ENCODE measurements at places on chromosomes 6 and 20.

GRCh38 chr6:33723371-33724085, 12.0 kb upstream of the UQCC2 start:
- no peak for DNase-seq

GRCh38 chr6:150723857-150724256, 124.2 kb downstream of the PLEKHG1 start:
- no peak for DNase-seq

DNA sequence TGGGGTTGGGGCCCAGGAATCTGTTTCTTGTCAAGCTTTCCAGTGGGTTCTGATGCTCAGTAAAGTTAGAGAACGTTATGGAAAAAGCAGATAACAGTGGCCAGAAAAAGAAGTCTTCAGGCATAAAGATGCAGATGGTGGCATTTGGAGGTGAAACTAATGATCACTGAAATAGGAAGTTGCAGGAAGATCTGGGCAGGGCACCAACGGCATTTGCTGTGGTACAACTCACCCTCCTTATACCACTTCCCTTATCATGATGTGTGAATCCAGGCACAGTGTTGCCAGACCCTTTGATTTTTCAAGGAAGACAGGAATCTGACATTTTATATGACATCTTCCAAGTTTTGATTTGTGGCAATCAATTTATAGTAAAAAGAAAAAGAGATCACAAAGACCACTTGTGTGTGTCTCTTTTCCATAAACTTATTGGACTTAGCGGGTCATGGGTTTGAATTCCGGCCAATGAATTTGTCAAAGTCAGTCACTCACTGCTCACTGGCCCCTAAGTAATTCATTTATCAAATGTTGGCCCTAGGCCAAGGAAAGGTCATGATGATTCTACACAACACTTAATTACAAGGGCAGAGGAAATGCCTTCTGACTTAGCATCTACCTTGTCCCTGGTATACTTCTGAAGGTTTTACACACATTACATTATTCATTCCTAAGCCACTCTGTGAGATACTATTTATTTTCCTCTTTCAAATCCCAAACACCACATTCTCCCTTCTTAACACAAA, 37.6 kb downstream of the LAMP5 start:
- DNase-seq = no peak

DNA sequence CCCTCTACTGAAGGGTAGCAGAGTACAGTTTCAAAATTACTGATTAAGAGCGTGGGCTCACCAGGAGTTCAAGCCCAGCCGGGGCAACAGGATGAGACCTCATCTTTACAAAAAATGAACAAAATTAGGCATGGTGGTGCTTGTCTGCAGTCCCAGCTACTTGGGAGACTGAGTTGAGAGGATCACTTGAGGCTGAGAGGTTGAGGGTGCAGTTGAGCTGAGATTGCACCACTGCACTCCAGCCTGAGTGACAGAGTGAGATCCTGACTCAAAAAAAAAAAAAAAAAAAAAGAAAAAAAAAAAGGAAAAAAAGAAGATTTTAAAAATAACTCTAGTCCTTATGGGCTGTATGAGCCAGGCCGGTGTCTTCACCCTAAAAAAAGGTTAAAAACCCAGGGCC, 18.7 kb downstream of the PABPC1L start:
- DNase-seq = no peak

GRCh38 chr20:54633374-54634355, 158.3 kb downstream of the DOK5 start:
- DNase-seq = no peak

DNA sequence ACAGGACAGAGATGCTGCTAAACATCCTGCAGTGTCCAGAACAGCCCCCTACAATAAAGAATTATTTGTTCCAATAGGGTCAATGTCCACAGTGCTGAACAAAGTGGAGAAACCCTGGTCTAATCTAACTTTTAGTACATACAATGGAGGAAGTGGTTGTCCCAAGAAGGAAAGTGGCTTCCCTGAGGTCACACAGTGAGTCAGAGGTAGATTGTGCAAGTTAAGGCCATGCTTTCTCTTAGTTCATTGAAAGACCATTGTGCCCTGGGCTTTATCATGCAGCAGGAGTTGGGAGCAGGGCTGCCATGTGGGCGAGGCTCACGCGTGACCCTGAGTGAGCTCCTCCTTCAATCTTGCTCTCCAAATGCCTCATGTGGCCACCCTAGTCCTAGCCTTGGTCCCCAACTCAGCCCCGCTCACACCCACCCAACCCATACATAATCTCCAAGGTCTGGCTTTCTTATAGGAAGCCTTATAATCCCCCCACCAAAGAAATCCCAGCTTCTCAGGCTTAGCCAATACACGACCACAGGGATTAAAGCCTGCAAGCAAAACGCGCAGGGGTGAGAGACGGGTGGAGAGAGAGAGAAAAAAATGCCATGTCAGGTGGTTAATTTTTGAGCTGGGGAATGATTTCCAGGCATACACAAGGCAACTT, 19.9 kb downstream of the SLC13A3 start:
- no peak for DNase-seq

DNA sequence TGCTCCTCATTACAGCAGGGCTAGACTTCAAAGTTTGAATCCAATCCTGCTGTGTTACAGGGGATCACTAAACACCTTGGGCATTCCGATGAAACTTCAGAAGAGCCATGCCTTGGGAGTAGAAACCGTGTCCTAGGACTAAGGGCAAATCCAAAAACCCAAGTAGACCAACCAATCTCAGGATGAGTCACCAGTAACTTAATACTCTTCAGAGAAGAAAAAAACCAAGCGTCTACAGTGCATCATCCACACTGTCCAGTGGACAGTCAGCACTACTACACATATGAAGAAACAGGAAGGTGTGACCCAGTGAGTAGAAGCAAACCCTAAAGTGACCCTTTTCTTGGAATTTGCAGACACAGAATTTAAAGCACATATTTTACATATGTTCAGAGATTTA, 39.5 kb upstream of the VAPB start:
- DNase-seq = no peak

- DNase-seq = no peak
Measured at GRCh38 chr6:88984606-88985005, 21.2 kb upstream of the RNGTT start.

- DNase-seq = no peak
Measured at GRCh38 chr6:131998255-131998982, 47.2 kb upstream of the CCN2 start.

DNA sequence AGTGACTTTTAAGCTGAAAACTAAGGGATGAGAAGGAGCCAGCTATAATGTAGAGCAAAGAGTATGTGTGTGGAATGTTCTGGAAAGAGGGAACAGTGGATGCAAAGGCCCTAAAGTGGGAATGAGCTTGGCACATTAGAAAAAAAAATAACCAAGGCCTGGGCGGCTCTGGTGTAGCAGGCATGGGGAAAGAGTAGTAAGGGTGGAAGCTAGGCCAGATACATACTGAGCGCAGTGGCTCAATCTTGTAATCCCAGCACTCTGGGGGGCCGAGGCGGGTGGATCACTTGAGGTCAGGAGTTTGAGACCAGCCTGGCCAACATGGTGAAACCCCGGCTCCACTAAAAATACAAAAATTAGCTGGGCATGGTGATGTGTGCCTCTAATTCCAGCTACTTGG, 8.4 kb downstream of the GGT7 start:
- DNase-seq = no peak

- DNase-seq = no peak
Measured at GRCh38 chr6:131199568-131200272, 64.5 kb downstream of the AKAP7 start.

DNA sequence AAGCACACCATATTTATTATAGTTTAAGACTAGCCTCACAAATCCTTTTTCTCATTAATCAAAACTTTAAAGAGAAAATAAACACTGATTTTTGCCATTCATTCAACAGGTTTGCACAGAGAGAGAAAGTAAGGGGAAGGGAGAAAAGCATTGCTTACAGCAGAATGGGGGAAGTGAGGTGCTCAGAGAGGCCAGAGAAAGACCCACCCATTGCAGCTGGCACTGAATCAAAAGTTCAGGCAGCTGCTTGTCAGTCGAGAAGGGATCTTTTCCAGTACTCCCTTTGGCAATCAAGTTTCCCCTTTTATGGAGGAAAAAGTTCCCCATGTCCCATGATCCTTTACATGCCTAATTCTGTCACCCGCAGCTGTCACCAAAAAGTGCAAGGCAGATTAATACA, 8.0 kb upstream of the CRISP2 start:
- DNase-seq = no peak

GRCh38 chr20:32635764-32636163, 38.0 kb downstream of the C20orf203 start:
- DNase-seq = no peak

GRCh38 chr6:139600343-139600742, 225.9 kb upstream of the CITED2 start:
- no peak for DNase-seq

- no peak for DNase-seq
Measured at GRCh38 chr6:33213166-33213988, 5.1 kb downstream of the RING1 start.

- peak; percentile 31 for DNase-seq
Measured at GRCh38 chr6:118875672-118876071, 18.3 kb upstream of the ASF1A start.

- no peak for DNase-seq
Measured at GRCh38 chr6:111798281-111798725, 74.9 kb downstream of the FYN start.

DNA sequence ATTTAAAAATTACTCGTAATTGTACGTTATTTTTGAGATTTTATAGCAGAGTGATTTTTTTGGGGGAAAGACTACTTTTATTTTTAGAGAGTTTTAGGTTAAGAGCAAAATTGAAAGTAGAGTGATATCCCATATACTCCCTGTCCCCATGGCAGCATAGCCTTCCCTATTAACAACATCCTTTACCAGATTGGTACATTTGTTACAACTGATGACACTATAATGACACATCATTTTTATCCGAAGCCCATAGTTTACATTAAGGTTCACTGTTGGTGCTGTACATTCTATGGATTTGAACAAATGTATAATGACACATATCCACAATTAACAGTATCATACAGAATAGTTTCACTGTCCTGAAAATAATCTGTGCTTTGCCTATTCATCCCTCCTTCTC, 1126.4 kb upstream of the CITED2 start:
- no peak for DNase-seq

DNA sequence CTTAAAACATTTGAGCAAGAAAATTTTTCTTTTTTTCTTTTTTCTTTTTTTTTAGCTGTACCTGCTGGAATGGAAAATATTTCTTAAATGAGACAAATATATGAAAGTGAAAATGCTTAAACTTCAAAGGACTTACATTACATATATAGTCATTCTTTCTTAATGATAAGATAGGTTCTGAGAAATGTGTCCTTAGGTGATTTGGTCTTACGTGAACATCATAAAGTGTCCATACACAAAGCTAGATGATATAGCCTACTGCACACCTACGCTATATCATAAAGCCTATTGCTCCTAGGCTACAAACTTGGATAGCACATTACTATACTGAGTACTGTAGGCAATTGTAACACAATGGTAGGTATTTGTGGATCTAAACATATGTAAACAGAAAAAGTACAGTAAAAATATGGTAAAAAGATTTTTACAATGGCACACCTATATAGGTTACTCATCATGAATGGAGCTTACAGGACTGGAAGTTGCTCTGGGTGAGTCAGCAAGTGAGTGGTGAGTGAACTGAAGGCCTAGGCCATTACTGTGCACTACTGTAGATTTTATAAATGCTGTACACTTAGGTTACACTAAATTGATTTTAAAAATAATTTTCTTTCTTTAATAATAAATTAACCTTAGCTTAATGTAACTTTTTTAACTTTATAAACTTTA, 54.6 kb downstream of the RPP21 start:
- DNase-seq = no peak

- no peak for DNase-seq
Measured at GRCh38 chr6:75094614-75095200, 111.1 kb downstream of the COL12A1 start.

- no peak for DNase-seq
Measured at GRCh38 chr20:10047427-10047826, 12.6 kb downstream of the ANKEF1 start.

GRCh38 chr6:26249957-26250697, 114.9 kb upstream of the BTN3A2 start:
- DNase-seq = no peak

GRCh38 chr20:63246490-63247288, 7.6 kb downstream of the NKAIN4 start:
- DNase-seq = no peak

DNA sequence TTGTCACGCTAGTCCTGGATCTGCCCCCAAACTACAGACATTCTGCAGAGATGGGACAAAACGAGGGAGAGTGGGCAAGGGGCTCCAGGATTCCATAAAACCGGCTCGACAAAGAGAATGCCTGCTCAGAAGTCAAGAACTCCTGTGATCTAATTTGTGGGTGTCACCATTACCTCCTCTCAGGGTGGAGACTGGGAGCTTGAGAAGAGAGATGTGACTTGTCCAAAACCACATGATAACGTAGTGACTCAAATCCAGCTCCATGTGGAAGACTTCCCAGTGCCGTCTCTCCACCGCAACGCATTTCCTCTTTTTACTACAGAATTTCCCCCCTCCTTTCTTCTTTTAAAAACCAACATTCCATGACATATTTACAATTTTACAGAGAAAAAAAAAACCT, 44.3 kb downstream of the TRERF1 start:
- DNase-seq = no peak

- DNase-seq = no peak
Measured at GRCh38 chr6:149864578-149865535, 698 bp upstream of the LRP11 start.

DNA sequence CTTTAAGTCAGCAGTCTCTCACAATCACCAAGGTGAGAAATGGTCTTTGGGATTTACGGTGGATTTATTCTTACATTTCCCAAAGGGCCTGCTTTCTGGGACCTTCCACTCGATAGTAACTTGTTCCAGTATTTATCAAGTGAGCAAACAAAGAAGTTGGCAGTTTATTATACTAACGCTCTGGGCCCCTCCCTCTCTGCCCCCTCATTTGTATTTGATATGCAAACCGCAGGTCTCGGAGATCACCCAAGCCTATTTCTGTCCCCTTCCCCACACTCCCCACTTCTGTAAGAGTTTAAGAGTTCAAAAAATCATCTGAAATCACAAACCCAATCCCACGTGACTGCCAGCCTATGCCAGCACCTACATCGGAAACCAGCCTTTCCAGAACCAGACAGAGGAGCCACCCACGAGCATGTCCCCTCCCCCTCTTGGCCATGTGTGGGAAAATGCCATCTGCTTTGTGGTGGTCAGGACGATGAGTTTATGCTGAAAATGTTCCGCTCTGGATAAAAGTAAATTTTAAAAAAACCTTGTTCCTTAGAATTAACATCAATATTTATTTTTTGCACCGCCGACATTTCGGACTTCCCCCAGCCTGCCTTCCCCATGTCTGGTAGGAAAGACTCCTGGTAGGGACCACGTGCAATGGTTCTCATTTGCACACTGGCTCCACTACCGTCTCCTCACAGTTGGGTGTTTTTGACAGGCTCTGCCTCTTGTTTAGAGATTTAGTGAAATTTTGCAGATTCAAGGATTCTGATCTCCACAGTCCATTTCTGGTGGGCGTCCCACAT, 281.0 kb downstream of the TFAP2C start:
- DNase-seq = no peak

All from NCI-H2081 treated with DMSO at 0.1 percent for 48 hours (cell line).